ENCODE measurements at places on chromosomes 4 and X.

- DNase-seq: no peak
Measured at GRCh38 chr4:26815706-26816105, 44.9 kb upstream of the STIM2 start.

- DNase-seq: no peak
Measured at GRCh38 chrX:30373479-30373878, 64.3 kb upstream of the NR0B1 start.

- no peak for DNase-seq
Measured at GRCh38 chrX:68831405-68832100, 2.7 kb downstream of the EFNB1 start.

DNA sequence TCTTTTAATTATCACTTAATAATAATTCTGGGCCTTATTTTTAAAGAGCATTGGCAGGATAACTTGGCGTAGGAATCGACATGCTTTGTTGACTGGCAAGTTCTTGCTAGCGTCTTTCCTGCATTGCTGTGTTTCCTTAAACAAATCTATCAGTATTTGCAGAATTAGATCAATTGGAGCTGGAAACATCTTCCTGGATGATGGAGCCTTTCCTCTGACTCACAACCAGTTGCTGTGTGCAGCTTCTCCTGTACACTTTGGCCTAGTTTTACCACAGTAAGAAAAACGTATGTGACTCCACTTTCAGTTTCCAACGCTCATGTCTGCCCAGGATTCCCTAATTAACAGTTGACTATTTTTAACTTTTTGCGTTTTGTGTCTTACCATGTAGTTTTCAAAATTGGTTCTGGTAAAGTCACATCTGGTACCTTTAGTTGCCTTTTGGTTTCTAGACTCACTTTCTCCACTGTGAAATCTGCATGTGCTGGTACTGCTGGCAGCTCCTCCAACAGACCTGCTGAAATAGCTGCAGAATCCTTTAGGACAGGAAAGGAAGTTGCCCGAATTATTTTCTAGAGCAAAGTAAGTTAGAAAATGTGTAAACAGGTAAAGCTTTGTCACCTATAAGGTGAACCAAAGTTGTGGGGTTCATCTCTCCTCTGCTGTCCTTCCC, 553.2 kb upstream of the FAT1 start:
- DNase-seq: no peak

DNA sequence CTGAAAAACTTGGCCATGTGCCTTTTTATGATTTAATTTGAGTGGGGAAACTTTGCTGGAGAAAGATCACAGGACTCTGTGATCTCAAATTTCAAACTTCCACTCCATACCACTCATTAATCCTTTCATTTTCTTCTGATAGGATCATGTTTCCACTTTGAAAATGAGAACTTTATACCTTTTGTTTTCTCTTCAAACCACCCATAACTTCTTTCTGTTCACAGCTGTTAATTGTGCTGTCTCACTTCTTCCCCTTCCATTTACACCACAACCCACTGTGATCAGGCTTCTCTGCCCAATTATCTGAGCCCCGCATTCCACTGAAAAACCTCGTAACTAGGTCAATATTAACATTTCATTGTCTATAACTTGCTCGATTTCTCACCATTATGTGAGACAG, 47.0 kb upstream of the ARSJ start:
- DNase-seq: no peak

DNA sequence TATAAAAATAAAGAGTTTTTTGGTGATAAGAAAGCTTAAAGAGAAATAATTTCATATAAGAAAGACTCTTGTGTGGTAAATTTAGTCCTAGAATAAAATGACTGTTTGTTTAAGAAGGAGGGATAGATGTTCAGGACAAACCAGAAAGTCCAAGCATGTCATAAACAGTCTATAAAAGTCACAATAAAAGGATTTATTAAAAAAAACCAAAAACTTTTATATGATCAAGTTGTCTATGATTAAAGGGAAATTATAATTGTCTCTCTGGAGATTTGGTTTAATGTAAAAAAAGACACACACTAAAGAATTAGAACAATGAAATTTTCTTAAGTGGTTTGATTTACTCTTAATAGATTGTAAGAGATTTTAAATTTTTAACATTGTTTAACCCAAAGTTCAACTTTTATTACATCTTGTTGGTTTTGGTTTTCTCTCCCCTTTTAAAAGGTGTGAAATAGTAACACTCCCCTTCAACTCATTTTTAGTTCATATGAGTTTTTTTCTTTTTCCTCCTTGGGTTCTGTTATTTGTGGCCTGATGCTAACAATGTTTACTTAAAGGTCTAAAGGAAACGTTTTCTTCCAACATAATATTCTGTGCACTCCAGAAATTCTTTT, 89.7 kb downstream of the PDHA2 start:
- no peak for DNase-seq

DNA sequence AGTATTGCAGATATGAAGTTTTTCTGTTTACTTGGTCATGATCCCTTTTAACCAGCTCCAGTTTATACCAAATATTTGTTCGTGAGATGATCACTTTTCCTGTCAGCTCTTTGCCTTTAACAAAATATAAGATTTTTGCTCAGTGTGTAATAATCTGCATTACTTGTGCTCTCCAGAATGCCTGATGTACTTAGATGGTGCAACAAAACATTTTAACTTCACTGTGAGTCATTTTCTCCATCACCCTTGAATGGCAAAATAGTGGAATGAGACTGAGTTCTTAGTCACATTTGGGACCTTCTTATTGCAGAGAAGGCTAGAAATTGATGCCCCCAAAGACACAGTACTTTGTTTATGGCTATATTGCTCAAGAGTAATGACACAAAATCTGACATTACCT, 252.0 kb downstream of the FRMPD4 start:
- no peak for DNase-seq

DNA sequence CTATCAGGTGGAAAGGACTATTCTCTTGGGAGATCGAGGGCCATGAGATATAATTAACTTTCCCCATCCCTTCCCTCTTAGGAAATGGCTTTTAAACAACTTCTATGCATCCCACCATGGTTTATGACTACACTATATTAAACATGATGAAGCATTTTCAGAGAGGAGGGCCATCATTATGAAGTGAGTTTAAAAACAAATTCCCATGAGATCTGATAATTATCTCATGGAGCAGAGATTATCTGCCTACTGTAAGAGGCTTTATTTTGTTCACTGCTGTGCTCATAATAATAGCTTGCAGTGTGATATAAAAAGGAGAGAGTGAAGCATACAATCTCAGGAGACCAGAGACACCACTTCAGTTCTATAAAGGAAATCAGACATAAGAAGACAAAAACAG, 330.5 kb upstream of the ZFP42 start:
- no peak for DNase-seq

DNA sequence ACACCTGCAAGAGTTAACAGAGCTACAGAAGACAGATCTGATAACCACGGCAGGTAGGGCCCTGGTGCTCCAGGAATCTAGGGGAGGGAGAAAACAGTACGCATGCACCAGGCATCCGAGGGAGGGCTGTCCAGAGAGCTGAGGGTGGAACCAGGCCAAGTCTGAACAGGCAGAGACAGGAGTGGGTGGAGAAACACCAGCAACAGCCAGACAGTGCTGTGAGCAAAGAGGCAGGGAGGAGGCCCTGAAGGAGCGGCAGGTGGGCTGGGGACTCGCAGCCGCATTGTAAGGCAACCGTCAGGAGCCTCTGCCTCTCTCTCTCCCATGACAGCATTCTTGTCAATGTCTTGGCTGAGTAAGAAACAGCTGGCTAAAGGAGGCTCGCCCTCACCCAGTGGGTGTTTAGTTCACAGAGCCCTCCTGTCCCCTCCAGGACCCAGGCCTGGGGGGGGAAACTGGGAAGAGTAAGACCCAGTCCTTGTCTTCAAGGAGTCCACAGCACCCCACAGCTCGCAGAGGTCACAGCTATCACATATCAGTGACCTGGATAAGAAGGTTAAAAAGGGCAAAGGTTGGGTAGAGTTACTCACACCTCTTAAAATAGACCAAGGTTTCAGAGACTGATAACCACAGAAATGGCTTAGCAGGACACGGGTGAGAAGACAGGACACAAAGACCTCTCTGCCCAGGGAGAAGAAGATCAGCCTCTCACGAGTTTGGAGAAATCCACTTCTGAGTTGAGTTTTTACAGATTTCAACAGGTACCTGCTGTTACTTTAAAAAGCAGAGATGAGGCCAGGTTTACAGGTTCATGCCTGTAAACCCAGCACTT, 10.5 kb downstream of the ACSL1 start:
- DNase-seq: no peak

GRCh38 chr4:74878323-74878722, 54.6 kb upstream of the PARM1 start:
- no peak for DNase-seq

DNA sequence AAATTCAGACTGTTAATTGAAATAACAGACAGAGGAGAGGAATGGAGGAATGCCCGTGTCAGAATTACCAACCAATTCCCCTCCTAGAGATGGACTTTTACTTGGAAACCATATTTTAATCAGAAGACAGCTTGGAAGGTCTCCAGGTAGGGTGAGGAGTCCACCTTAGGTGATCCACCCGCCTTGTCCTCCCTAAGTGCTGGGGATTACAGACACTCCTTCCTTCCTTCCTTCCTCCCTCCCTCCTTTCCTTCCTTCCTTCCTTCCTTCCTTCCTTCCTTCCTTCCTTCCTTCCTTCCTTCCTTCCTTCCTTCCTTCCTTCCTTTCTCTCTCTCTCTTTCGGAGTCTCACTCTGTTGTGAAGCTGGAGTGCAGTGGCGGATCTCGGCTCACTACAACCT, 328.0 kb downstream of the RAPGEF2 start:
- no peak for DNase-seq

GRCh38 chrX:119040432-119040831, 32.4 kb upstream of the CT47C1 start:
- DNase-seq: no peak

DNA sequence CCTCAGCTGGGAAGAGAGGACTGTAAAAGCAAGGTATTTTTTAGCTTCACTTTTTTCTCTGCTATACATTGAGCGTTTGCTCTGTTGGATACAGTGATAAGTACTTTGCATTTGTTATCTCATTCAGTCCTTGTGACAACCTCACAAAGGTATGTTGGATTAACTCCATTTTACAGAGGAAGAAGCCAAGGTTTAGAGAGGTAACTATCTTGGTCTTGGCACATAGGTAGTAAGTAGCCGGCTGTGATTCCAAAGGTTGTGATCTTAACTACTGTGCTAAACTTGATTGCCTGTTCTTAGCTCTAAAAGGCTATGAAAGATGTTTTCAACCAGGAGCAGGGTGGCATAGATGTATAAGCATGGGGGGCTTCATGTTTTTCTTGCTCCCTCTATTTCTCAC, 134.4 kb downstream of the POLA1 start:
- no peak for DNase-seq

DNA sequence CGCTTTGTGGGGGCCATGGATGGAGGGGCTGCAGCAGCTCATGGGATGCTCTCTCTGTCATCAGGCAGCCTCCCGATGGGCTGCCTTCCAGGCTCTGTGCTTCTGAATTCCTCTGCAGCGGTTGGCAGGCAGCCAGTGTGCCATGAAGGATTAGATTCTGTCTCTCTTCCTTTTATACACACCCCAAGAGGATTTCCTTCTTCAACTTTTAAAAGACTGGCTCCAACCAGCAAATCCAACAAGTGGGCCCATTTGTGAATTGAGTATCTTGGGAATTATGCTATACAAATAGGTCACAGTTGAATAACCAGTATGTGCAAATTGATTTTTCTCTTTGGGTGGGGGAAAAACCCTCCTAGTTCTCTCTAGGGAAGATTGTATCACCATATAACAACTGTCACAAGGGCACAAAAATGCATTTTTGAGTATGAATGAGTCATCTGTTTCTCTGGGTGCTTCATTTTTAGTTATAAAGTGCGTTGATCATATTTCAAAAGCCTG, 96.8 kb upstream of the FAT1 start:
- DNase-seq: no peak

- DNase-seq: no peak
Measured at GRCh38 chr4:149574971-149575370, 240.7 kb downstream of the IQCM start.

DNA sequence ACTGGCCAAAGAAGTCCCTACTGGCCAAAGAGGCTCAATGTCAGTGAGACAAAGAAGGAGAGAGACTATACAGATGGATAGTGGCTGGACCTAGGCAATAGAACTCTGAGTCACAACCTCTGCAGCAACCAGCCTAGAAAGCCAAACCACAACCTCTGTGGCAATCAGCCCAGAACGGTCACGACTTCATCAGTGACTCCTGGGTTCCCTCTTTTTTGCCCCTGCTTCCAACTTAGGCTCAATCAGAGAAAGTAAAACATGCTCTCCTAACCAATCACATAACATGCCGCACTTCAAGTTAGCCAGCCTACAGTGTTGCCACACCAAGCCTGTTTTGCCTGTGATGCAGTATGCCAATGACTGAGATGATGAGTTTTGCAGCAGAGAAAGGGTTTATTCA, 203.4 kb downstream of the ANAPC10 start:
- DNase-seq: no peak

DNA sequence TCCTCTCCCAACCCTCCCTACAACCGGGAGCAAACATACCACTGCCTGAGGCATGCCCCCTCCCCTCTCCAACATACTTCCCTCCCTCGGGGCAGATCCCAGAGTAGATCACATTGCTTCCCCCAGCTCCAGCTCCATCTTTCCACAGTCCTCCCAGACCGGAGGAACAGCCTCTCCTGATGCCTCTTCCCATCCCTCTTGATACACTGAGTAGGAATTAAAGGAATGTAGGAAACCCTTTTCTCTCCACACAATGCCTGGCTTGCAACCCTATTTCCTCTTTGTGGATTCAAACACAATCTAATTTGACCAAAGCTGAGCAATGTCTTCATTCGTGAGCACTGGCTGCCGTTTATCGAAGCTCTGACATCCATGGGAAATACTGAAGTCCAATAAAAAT, 339.8 kb downstream of the BCOR start:
- DNase-seq: no peak

DNA sequence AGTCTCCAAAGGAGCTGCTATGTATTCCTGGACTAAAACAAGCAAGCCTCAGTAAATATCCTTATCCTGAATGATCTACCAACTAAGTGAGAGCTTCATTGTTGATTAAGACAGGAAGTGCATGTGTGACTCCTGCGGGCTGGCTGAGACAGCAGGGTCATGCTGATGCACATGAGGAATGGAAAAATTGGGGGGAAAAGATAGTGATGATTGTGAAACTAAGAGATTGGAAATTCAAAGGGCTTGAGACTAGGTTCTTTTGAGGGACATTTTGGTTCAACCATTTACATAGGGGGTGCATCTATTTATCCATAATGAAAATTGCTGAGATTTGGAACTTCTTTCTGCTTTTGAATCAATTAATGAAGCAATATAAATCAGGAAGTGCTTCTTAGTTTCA, 61.1 kb upstream of the C1QTNF7 start:
- DNase-seq: no peak

- DNase-seq: no peak
Measured at GRCh38 chr4:10021653-10022023, 341 bp upstream of the SLC2A9 start.

DNA sequence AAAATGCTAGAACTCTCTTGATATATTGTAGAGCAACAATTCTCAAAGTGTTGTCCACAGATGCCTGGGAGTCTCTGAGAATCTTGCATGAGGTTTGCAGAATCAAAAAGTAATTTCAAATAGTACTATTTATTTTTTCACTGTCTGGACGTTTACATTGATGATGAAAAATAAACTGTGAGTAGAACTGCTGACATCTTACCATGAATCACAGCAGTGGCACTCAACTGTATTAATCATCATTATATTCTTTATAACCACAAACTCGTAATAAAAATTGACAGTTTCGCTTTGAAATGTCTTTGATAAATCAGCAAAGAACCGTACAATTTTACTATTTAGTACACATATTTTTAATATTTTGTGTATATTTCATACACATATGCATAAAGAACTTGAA, 94.5 kb downstream of the NAF1 start:
- no peak for DNase-seq

GRCh38 chrX:115616943-115617563, 56.1 kb downstream of the PLS3 start:
- DNase-seq: no peak
